Cardiac atrium fibroblast (primary cell): ENCODE measurements at places on chromosomes 5 and 9. TPM values are rescaled to one million over a fixed set of nuclear protein-coding genes. Genes with fewer than 3 reads are reported as not detected.

FST gene
- 77.1 and 92.4 TPM in 2 replicates for total RNA-seq

ECSCR gene
- 25.4 and 28.2 TPM in 2 replicates for total RNA-seq

FOXD4 gene
- total RNA-seq = not detected in 2 replicates

CMYA5 gene
- under 0.01 and 0.18 TPM in 2 replicates for total RNA-seq

DOK3 gene
- under 0.01 and 2.3 TPM in 2 replicates for total RNA-seq

TMEM171 gene
- 9.9 and 12.5 TPM in 2 replicates for total RNA-seq

SLC6A7 gene
- total RNA-seq = not detected in 2 replicates

FBLL1 gene
- total RNA-seq = 0.32 and 3.8 TPM in 2 replicates

ZNF462 gene
- total RNA-seq = 5.2 and 6.5 TPM in 2 replicates

PCDHGA12 gene
- total RNA-seq = 26.7 and 27.1 TPM in 2 replicates

CDKN2A gene
- total RNA-seq = 8.7 and 11.8 TPM in 2 replicates

DOCK2 gene
- 0.18 and 5.8 TPM in 2 replicates for total RNA-seq

IL13 gene
- total RNA-seq = 1.3 TPM in 1 of 2 replicates, not detected in the other

TXNDC8 gene
- not detected in 2 replicates for total RNA-seq

GCNT1 gene
- total RNA-seq = 7.9 and 15.6 TPM in 2 replicates

C9orf153 gene
- 0.16 TPM in 1 of 2 replicates, not detected in the other for total RNA-seq

EPB41L4B gene
- total RNA-seq = 0.90 and 1.8 TPM in 2 replicates

PLPP7 gene
- total RNA-seq = 15.7 and 22.4 TPM in 2 replicates
